Foreskin keratinocyte (primary cell): ENCODE measurements at places on chromosomes 7 and 10. TPM values are rescaled to one million over a fixed set of nuclear protein-coding genes. Genes with fewer than 3 reads are reported as not detected.

GRCh38 chr7:123624527-123625183 lies 23.0 kb downstream of the ASB15 start:
- DNase-seq = no peak

- no peak for DNase-seq
These were observed 101.5 kb upstream of the MTPN start for GRCh38 chr7:136078630-136079029.

GIMAP7 gene
- polyA plus RNA-seq = not detected in 2 replicates

- no peak for DNase-seq
These were observed 54.8 kb downstream of the THNSL1 start for GRCh38 chr10:25071227-25071626.
